ENCODE measurements at places on chromosomes 13 and 19.

DNA sequence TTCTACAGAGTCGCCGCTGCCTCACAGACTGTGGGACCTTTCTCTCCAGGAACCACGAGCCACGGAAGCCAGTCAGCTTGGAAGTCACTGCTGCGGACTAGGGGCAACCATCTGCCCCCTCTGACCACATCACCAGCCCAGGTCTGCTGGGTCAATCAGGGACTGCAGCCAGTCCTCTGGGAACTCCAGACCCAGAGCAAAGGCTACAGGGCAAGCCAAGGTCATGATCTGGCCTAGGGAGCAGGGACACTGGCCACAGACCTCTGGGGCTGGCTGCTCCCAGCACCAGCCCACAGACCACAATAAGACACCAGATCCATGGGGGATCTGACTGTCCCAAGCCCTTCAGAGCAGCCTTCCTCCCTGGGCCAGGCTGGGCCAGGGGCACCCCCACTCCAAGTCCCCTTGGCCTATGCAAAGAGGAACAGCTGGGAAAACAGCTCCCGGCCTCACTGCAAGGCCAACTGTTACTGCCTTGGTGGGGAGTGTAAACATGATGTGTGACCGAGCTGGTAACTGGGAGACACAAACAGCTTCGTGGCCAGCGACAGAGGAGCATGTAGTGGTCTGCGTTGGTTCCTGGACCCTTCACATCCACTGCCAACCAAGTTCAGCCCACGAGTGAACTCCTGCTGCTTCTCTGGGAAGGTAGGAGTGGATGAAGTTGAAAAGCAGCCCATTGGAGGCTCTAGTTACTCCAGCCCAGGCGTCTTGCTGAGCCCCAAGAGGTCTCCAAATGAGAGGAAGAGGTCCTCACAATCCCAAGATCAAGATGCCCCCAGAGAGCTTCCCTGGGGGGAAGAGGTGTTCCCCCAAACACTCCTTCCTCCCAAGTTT is 1.5 kb downstream of the AKT2 start:
- no peaks in the 10 kb centered on the region for H3K27me3 ChIP-seq
- DNase-seq, result no peak
- peak overlapping the region; percentile 95 for H3K4me3 ChIP-seq
- H3K27ac ChIP-seq, result peak overlapping the region; percentile 35
- no peaks in the 10 kb centered on the region for H3K36me3 ChIP-seq
- H3K4me1 ChIP-seq, result peaks cover 40% of the 10 kb centered on the region

DNA sequence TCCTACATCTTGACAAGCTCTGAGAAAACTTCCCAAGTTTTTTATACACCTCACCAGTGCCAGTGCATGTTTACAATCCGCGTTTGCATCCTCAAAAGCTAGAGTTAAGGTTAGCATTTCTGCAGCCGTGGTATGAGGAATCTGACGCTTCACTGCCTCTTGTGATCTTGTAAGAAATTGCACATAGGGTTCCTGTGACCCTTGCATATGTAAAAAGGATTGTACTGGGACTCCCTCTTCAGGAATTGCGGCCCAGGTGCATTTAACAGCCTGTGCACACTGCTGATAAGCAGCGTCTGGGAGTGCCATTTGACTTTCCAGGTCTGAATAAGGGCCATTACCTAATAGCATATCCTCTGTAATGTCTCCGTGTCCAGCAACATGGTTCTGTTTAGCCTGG is 15.3 kb downstream of the FPR3 start:
- DNase-seq, result no peak
- no peaks in the 10 kb centered on the region for H3K27me3 ChIP-seq
- peaks cover 3% of the 10 kb centered on the region for H3K36me3 ChIP-seq
- peaks cover 19% of the 10 kb centered on the region for H3K4me1 ChIP-seq
- no peak overlapping the region for H3K4me3 ChIP-seq

- no peak overlapping the region for H3K4me3 ChIP-seq
- H3K4me1 ChIP-seq, result peaks cover 35% of the 10 kb centered on the region
- no peaks in the 10 kb centered on the region for H3K27me3 ChIP-seq
- DNase-seq, result no peak
Observed at GRCh38 chr13:71830736-71831135, 36.3 kb downstream of the DACH1 start.

DNA sequence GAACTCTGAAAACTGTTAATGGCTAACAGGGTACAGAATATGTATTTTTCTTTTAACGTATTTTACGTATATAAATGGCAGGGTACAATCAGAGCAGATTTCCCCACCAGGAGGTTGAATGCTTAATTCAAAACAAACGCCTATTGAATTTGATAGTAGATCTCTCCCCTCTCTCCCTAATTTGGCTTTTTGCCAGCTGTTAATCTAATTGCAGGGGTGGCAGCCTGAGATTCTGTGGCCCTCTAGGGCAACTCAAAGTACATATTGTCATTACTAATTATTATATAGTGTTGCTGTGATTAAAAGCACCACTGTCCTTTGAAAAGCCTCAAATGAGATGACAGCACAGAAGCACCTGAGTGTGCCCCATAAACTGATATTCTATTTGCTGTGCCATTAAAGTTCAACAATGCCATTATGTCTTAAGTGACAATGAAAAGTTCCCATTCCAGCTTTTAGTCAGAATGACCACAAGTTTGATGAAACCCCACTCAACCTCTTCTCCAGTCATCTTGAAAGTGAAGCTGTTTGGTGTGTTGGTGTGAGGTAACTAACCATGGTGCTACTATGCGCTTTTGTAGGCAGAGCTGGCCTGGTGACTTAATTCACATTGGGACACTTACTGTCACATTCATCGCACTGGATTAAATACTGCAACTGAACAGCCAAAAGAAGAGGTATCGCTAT is 351.4 kb downstream of the KCNRG start:
- H3K27ac ChIP-seq, result no peak overlapping the region
- DNase-seq, result no peak
- no peaks in the 10 kb centered on the region for H3K27me3 ChIP-seq
- no peaks in the 10 kb centered on the region for H3K4me1 ChIP-seq

DNA sequence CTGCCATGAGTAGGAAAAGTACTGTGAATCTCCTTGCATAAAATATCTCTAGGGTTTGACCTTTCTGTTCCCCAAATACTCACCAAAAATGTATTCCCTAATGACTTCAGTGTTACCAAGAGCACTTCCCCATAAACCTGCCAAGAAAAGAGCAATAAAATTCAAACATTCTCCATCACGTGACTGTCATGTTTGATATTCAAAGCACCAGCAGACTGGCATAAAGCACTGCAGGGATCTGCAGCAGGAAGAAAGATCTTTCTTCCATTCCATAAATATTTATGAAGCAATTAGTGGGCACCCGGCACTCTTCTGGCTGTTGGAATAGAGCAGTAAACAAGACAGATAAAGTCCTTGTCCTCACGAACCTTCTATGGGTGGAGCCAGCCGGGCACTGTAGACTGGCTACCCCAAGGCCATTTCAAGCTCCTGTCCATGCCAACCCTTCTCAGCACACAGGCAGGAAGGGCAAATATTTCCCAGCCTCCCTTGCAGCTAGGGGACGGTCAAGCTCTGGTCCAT is 20.3 kb downstream of the PLA2G4C start:
- no peaks in the 10 kb centered on the region for H3K36me3 ChIP-seq
- H3K27ac ChIP-seq, result no peak overlapping the region
- no peak overlapping the region for H3K4me3 ChIP-seq

All from neural crest cell (in vitro differentiated cells).